ENCODE measurements at places on chromosomes 11 and 22.

GRCh38 chr11:47348859-47349258 lies 3.6 kb downstream of the MYBPC3 start:
- DNase-seq, result peak; percentile 48

GRCh38 chr22:26322179-26322905 lies 106.7 kb upstream of the ASPHD2 start:
- no peak for DNase-seq

DNA sequence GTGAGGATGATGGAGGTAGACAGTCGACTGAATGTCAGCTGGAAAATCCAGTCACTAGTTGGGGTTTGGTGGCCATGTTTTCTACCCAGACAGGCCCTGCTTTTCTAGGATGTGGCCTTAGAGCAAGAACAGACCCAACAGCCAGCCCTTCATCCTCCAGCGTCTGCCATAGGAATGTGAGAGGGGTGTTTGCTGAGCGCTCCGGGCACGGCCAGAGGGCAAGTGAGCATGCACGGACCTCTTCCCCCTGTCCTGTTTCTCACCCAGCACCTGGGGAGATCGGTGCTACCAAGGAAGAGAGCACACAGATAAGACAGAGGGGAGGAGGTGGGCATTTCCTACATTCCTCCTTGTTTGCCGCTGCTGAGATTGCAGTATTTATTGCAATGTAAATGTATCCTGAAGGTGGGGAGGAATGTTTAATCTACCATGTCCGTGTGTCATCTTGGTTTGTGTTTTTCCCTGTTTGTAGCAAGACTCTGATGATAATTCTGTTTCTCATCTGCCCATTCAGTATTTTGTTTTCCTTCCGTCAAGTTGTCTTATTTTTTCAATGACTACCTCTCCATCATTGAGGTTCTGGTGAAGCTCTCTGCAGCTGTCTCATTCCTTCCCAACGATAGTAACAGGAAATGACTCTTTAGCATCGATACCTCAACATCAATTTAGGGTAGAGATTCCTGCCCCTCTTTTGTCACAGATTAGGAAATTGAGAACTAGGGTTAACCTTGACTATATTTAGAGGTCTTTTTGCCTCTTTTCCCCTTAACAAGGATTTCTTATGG lies 4.9 kb upstream of the ATF4 start:
- no peak for DNase-seq

DNA sequence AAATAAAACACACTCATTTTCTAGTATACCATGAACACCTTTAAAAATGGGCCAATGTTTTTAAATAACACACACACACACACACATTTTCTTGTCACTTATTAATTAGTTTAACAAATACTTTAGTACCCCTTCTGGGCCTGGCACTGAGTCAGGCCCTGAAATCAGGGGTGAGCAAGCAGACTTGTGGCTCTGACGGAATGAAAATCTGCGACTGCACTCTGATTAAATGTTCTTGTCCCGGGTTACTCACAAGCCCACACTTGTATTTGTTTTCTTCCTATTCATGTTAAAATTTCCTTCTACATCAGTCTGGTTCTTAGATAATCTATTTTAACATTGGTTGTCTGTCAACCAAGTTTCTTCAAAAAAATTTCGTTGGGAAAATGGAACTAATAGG lies 43.0 kb upstream of the PDGFD start:
- DNase-seq, result no peak

Measured in HAP-1 (cell line).